KG1 (cell line): ENCODE measurements at places on chromosomes 6 and 20.

GRCh38 chr6:4348462-4349112, 213.2 kb upstream of the ECI2 start:
- no peak for DNase-seq

DNA sequence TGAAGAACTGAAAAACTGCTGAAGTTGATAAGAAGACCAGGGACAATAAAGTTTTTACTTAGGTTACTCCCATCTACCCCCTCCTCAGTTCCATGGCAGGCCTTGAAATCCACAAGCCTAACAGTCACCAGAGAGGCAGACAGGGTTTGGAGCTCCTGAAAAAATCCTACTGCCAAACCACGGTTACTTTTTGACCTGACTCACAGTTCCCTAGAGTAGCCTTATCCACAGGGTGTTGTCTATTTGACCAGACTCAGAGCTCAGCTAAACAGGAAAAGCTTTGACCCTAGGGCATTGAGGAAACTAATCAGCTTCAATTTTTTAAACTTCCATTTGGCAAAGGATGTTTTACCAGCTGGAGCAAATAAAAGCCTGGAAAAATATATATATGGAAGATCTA, 257.7 kb upstream of the NT5E start:
- DNase-seq = no peak

DNA sequence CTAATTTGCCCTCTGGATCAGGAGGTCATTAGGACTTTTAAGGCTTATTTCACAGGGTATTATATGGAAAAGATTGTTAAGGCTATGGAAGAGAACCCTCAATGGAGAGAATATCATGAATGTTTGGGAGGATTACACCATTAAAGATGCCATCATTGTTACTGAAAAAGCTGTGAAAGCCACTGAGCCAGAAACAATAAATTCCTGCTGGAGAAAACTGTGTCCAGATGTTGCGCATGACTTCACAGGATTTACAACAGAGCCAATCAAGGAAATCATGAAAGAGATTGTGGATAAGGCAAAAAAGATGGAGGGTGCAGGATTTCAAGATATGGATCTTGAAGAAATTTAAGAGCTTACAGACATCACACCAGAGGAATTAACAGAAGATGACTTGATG, 798.3 kb upstream of the SLC35B3 start:
- DNase-seq = no peak

DNA sequence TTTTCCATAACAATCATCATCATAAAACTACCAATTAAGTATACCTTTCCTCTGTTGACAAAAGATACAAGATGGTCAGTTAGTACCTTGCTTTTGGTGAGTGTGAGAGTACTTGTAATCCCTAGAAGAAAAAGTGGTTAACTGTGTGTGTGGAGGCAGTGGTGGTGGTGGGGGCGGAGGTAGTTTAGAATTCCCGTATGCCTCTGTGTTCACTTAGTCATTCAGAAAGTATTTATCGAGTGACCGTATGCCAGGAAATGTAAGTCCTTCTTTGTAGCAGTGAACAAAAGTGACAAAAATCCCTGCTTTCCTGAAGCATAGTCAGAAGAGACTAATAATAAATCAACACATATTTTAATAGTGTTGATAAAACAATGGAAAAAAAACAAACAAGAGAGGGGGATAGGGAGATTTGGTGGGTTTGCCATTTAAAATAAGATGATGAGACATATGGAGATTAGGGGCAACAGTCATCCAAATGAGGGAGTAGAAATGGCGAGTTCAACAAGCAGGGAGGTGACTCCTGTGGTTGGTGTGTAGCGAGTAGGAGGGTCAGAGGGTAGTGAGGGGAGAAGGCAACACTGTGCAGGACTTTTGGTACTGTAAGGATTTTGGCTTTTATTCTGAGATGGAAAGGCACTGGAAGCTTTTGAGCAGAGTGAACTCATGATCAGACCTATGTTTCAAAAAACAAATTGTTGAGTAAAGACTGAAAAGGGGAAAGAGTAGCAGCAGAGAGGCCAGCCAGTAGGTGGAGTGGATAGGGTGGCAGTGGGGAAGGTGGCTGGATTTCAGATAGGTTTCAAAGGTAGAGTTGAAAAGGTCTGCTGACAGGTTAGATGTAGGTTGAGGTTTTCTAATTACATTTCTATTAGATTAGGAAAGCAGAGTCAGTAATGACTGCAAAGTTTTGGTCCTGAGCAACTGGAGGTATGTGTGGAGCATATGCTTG, 40.3 kb upstream of the SIM1 start:
- no peak for DNase-seq

DNA sequence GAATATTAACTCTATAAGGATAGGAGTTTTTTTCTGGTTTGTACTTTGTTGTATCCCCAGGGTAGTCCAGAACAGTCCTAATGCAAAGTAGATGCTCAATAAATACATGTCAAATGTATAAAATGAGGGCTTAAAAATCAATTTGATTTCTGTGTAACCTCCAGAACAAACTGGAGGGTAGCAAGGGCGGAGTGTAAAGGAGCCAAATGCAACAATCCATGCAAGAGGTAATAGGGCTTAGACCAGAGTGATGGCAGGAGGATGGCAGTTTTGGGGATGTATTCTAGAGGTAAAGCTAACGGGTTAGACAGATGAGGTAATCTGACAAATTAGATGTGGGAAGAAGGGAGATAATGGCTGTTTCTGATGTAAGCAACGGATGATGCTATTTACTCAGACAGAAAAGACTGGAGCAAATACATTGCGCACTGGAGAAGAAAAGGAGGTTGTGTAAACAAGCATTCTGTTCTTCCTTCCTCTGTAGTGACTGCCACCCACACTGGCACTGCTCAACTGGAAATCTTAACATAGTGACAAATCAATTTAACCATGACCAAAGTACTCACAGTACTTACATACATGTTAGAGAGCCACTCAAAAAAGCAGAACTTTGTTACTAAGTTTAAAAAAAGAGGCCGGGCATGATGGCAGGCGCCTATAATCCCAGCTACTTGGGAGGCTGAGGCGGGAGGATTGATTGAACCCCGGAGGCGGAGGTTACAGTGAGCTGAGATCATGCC, 2.0 kb downstream of the ZNF318 start:
- DNase-seq = no peak

DNA sequence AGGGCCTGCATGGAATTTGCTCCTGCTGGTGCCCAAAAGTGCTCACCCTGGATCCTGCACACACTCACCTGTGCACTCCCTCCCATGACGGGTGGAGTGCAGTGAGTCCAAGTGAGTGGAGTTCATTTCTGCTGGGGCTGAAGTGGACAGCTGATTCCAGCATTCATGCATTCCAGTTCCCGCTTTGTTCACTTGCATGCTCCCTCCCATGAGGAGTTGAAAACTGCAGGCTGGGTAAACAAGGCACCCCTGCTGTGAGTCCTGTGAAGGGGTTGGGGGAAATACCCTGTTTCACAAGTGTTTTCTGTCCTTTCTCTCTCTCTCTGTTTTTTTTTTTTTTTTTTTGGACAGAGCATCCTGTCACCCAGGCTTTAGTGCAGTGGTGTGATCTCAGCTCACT, 454.1 kb upstream of the NOX3 start:
- no peak for DNase-seq

DNA sequence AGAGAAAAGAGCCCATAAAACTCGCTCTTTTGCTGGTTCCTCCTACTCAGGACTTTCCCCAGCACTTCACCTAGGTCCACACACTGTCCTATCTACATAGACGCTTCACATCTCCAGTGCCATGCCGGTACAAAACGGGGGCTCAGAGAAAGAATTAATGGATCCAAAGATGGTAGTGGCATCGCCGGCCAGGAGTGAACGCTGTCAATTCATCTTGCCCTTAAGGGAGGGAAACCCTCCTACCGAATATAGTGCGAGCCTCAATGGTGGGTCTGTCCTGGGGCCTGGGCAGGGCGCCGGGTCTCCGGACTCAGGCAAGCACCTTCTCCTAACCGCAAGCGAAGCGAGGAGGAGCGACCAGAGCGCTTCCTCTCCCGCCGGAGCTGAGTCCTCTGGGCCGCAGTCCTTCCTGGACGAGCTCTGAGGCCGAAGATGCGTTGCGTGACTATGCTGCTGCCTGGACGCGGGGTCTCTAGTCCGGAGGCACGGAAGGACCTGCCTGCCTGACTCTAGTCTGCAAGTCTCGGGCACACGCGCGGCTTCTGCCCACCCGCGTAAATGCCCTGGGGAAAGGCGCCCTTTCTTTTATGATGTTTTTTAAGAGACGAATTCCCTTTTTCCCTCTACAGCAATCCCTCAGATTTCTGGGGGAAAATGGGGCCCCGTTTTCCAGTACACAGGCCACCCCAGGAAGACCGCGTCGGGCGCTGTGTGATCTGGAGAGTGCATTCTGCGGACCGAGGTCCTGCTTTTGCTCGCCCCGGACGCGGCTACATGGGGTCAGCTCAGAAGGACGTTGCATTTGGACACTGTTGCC, 100.1 kb upstream of the PRDM1 start:
- DNase-seq = no peak

GRCh38 chr6:138250513-138251247, 32.4 kb upstream of the PBOV1 start:
- no peak for DNase-seq

DNA sequence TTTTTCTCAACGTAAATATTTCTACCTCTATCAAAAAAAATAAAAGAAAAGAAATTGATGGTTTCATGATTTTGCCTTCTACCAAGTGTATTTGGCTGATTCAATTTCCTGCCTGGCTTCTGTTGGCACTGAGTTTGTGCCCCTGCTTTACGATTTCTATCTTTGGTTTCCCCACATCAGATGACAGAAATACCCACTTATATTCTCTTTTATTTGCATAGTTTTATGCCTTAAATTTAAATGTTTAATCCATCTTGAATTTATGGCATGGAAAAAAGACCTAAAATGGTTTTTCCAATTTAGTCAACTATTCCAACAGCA, 34.3 kb downstream of the RNF24 start:
- no peak for DNase-seq

DNA sequence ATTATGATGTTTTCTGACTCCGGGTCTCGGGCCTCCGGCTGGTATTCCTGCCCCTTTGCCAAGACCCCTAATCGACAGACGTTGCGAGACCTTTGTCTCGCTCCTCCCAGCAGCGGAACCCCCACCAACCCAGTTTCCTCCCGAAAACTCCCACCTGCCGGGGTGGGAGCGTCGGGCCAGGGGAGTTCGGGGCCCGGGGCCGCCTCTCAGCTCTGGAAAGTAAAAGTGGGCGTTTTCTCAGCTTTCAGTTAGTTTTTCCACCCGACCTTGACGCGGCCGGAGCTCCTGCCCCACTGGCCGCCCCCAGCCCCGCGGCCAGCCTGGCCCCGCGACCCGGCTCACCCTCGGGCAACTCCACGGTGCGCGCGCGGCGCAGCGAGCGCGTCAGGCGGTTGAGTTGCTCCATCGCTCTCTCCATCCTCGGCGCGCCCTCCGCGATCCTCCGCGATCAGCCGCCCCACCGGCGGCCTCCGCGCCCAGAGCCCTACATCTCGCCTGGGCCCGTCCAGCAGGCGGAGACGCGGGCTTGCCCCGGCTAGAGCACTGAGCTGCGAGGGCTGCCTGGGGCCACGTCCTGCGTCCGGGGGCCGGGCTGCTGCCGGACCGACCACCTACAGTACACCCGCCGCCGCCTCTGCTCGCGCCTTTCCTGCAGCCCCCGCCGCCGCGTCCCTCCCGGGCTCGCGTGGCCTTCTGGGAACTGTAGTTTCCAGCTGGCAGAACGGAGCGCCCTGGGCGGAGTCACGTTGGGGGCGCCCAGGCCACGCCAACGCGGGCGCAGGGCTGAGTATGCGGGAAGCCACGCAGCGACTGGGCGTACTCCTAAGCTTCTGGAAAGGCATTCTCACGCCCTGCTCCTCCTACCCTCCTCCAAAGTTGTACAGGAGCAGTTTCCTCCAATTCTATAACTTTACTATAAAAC, at the start of gene HACE1:
Gene HACE1 (minus strand): TSS at position 695 of the 922 bp plus-strand sequence. CDS start 277 bp downstream, at position 418.
- peak; percentile 66 for DNase-seq

GRCh38 chr6:43848671-43849391, 78.8 kb downstream of the VEGFA start:
- no peak for DNase-seq

DNA sequence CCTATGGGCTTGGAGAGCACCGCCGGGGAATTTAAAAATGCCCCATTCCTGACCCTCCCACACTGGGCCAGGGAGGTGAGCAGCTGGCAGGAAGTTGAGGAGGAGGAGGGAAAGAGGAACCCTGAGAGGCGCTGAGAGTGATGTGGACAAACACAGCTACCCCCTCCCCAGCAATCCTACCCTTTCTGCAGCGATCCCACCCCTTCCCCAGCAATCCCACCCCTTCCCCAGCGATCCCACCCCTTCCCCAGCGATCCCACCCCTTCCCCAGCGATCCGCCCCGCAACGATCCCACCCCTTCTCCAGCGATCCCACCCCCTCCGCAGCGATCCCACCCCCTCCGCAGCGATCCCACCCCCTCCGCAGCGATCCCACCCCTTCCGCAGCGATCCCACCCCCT, 111.6 kb downstream of the SYCP2 start:
- no peak for DNase-seq

DNA sequence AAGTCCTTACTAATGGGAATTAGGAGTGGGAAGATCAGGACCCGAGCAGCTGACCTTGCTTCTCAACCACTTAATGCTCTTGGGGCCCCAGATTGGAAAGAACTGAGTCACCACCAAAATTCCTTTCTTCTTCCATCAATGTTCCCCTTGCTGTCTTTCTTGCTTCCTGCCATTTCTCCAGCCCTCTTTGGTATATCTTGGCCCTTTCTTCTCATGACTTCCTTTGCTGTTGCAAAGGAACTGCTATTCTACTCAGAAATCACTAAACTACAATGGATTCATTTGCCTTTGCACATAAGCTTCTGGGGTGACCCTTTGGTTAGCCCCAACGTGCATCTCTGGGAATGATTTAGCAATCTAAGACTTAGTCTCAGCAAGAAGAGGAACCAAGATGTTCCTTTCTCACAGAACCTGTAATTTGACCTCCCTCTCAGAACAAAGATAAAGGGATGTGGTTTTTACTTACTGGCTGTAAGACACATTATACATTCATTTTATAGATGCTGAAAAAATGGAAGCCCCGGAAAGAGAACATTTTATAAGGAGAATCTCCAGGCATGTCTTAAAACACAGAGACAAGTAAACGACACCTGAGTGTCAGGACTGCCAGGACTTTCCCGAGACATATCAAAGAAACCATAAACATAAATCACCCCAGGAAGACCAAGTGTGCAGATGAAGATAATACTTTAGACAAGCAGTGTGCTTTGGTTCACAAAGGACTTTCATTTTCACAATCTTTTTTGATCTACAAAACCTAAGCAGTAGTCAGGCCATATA, 99.0 kb upstream of the TNFAIP3 start:
- peak; percentile 18 for DNase-seq

- DNase-seq = no peak
Observed at GRCh38 chr6:72374857-72375256, 247.0 kb upstream of the KCNQ5 start.

- DNase-seq = no peak
Observed at GRCh38 chr6:142011156-142011555, 121.6 kb upstream of the GJE1 start.

DNA sequence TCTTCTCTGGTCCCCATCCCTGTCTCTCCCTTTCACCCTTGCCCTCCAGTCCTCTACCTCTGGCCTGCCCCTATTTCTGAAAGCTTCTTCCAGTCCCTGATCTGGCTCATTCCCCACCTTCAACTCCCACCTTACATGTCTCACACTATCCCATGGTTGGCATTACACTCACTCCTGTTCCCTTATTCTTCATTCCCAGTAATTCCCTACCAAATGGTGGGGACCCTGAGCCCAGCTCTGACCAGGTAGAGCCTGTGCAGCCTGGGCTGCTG, 6.4 kb downstream of the TP53INP2 start:
- DNase-seq = no peak
